ENCODE measurements at places on chromosomes 12 and 14. TPM values are rescaled to one million over a fixed set of nuclear protein-coding genes. Genes with fewer than 3 reads are reported as not detected.

Gene TTC6
- 0.41 TPM for total RNA-seq

Gene TMEM229B
- total RNA-seq = 22.4 TPM

Gene ERP27
- total RNA-seq = not detected

Gene VRTN
- total RNA-seq = not detected

DNA sequence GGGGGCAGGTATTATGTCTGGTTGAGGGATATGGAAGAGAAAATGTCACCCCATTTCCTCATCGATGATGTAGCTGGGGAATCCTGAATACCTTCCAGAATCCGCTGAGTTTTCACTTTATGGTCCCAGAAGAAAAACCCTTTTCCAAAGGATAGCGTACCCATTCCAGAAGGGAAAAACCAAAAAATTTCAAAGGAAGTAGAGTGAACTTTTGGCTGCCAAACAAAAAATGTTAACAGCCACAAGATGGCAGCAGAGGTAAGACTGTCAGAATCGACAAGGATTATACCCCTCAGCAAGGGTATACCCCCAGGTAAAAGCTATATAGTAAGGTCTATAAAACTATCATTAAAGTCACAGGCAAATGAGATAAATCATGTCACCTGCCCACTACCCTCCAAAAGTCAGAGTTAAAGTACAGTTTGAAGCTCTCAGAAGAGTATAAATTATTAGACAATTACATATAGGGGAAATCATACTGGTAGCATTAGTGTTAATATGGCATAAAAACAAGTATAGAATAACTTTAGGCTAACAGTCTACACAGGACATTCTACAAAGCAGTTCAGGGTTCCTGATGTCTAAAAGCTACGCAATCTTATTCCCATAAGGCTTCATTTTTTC is 18.0 kb downstream of the ACIN1 start:
- no peak for DNase-seq

DNA sequence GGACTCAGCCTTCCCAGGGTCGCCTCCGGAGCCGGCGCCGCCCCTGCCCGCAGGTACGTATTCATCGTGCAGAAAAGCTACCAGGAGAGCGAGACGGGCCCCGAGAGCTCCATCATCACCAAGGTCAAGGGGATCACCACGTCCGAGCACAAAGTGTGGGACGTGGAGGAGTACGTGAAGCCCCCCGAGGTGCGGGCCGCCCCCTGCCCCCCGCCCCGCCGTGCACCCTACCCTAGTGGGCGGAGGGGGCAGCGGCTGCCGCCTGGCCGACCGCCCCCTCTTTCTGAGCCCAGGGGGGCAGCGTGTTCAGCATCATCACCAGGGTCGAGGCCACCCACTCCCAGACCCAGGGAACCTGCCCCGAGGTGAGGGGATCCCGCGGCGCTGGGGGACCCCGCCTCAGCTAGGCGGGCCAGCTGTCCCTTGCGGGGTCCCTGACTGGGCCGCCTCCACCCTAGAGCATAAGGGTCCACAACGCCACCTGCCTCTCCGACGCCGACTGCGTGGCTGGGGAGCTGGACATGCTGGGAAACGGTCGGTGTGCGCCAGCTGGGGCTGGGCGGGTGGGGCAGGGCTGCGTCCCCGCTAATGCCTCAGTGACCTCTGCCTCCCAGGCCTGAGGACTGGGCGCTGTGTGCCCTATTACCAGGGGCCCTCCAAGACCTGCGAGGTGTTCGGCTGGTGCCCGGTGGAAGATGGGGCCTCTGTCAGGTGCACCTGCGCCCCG is 973 bp downstream of the P2RX2 start:
- no peak for DNase-seq

GRCh38 chr12:22339691-22340090 is 5.2 kb upstream of the ST8SIA1 start:
- no peak for DNase-seq

Measured in frontal cortex (tissue), 4 donors.